Mesenteric fat pad (tissue), 1 donor: ENCODE measurements at places on chromosomes 2 and 18.

GRCh38 chr2:9071032-9071431 is 67.5 kb upstream of the MBOAT2 start:
- DNase-seq = no peak

DNA sequence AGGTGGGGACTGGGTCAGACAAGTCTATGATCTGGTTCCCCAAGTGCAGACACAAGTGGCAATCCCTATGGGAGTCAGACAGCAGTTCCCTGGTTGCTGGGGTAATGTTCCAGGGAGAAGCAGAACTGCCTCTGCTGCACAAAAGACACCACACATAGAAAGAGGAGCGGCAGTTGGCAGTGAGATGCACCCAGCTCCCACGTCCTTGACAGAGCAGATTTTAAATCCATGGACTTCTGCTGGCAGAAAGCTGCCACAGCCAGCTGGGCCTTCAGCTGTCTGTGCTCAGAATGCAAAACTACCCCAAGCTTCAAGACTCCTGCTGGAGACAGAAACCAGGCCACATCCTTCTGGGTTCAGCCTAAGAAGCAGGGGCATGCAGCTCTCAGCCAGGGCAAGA is 147.2 kb downstream of the ETAA1 start:
- no peak for DNase-seq

DNA sequence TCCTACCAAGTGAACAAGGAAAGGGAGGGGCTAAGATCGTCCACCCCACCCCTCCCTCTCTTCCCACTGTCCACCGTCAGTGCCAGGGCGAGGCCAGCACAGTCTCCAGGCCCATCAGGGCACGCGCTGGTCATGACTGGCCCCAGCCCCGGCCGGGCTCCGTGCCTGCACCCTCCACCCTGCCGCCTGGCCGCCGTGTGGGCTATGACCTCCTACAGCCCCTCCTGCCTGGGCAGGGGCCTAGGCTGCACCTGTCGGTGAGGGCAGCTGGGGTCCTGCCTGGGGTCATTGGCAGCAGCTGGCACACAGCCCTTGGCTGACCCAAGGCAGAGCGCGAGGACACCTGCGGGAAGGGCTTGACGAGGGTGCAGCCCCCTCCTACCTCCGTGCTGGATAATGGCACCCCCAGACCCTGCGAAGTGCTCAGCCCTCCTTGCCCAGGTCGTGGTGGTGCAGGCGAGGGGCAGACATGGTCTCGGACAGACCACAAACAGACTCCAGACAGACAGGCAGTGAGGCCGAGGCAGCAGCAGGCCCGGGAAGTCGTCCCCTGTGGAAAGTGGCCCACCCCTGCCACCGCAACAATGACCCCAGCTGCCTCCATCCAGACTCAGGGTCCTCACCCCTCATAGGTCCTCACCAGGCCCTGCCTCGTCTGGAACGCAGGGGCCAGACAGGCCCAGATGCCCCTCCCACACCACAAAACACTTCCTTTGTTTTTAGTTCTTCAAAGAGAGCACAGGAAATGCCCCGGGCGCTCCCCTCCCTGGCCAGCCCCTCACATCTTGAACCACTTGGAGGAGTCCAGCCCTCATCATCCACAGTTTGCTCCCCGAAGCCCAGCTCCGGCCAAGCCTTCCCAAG is 43.1 kb upstream of the GPC1 start:
- peak; percentile 85 for DNase-seq

DNA sequence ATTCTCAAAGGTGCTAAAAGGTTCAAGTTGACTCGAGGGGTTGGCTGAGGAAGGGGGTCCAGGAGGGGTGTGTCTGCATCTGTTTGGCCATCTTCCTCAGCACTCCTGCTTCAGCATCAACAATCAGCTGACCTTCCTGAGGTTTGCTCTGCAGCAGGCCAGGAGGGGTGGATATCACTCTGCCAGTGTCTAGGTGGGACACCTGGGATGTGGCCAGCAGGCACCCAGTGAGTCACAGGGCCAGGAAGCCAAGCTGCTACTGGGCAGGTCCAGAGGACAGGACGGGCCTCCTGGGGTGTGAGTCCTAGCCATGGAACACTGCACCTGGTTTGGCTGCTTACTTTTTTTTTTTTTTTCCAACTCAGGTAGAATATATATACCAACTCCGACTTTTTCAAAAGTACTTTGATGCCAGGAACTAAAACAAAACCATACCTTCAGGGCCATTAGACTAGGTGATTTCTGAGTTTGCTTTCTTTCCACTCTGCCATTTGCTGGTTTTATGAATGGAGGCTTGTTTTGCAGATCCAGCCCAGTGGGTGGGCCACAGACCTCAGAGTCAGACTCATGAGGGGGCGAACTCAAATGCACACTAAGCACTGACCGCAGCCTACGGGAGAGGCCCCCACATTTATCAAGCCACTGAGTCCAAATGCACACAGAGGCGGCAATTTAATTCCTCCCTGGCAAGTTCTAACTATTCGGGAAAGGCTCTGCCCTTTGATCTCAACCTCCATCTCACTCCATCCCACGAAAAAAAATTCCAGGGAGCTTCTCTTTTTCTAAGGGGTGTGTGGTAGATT is 76.0 kb downstream of the UXS1 start:
- DNase-seq = peak; percentile 77

DNA sequence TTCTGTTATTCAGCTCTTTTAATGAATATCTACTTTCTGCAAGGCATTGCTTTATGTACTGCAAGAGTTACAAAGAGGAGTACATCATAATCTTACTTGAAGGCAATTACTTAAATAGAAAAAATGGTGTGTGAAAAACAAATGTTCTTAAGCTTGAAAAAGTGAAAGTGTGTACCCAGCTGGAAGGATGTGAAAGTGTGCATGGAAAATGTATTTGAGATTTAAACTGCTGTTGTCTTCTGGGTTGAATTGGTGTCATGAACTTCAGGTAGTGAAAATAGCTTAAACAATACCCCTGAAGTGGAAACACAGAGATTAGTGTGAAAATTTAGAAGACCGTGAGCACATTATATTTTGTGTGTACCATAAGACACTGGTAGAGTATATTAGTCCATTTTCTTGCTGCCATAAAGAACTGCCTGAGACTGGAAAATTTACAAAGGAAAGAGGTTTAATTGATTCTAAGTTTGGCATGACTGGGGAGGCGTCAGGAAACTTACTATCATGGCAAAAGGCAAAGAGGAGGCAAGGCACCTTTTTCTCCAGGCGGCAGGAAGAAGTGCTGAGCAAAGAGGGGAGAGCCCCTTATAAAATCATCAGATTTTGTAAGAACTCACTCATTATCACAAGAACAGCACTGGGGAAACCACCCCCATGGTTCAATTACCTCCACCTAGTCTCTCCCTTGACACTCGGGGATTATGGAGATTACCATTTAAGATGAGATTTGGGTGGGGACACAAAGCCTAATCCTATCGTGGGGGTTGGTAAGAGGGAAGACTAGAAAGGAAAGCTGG is 38.8 kb downstream of the SCN2A start:
- DNase-seq = no peak

DNA sequence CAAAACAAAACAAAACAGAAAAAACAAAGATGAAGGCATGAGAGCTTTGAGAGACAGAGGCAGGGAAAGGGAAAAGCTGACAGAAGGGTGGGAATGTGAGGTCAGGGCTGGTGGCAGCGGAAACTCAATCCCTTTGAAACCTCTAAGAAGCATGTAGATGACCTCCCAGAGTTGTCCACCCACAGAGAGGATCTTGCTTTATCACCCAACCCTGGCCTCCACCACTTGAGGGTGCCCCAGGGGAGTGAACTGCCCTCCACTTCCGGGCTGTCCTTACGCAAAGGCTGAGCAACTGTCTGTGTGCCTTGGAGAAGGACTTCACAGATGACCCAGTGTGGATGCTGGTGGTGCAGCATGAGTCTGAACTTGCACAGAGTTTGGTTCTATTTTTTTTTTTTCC is 26.7 kb downstream of the PDCL3 start:
- no peak for DNase-seq

GRCh38 chr2:237552908-237553307 is 13.5 kb upstream of the PRLH start:
- no peak for DNase-seq

DNA sequence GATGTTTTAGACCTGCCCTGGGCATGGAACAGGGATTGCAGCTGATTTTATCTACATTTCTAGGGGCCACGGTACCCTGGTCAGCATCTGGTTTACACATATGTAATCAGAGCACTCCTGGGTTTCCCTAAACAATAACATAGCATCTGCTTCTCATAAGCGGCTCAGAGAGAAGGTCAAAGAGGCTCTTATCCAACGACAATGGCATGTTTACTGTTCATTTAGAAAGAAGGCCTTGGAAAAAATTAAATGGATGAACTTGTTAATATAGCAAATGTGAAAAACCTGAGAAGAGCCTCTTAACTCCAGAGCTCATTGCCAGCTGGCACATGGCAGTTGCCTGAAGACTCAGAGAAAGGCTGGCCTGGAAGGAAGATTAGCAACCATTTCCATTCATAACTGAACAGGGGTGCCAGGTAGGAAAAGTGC is 202.8 kb upstream of the THUMPD2 start:
- DNase-seq = no peak

- DNase-seq = no peak
These were observed 231.8 kb downstream of the MBD5 start for GRCh38 chr2:148252646-148253045.

DNA sequence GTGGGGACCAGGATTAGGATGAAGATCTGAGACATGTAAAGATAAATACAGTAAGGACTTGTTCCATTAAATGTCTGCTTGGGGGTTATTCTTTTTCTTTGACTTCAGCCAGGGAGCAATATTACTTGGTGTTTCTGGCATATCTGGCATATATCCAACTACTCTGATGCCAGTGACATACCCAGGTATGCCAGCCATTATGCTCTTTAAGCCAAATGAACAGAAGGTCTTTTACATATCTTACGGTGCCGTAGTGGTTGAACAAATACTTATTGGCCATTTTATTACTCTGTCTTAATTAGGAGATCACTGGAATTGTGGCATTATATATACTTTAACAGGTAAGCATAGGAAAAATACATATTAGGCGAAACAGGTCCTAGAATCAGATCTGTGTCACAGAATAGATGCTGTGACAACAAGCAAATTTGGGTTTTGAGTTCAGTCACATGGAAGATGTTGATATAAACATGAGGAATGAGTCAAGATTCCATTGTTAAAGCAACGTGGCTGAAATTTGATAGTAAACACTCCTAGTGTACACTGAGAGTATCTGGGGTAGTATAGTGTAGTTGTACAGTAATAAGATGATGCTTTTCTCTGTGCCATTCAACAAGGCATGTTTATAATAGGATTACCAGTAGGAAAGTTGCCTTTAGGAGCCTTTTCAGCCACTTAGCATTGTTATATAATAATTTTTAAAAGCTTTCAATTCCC is 62.6 kb downstream of the KCTD18 start:
- no peak for DNase-seq

DNA sequence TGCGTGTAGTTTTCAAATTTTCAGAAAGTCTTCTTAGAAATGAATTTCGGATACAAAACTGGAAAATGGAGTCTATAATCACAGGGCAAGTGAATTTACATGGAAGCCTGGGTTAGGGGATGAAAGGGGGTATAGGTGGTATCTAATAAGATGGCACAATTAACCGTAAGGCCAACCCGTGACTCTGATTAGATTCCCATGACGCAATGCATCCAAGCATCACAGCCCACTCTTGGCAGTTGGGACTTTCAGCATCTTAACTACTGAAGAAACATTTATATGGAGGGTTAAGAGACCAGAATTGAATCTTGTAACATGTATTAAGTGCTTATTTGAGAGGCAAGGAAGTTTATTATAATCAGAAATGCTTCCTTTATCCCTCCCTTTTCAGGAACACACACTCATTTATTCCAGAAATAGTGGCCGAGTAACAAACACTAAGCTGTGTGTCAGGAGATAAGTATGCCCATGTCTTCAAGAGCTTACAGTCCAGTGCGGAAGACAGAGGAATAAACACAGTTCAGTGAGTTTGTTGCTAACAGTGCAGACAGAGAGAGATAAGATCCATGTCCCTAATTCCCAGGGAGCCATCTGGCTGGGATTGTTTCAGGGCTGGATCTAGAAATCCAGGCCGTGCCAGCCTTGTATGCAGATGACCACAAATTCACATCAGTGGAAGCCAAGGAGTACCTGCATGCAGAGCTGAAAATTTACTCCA is 151.2 kb downstream of the ANTXR1 start:
- DNase-seq = no peak

DNA sequence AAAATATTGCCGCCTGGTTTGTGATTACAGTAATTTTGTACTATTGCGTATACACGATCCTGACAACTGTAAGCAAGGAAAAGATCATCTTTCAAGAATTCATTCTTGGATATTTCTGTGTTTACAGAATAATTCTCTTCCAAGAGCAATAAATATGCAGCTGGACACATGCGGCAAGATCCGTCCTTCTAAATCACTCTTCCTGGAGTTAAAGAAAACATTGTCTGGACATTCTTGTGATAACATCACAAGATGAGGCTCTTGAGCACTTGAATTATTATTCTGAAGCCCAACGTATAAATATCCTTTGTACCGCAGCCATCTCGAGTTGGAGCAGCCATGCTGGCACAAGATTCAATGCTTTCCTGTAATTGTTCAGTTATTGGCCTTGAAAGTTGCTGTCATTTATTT is 9.9 kb downstream of the FHL2 start:
- peak; percentile 6 for DNase-seq

DNA sequence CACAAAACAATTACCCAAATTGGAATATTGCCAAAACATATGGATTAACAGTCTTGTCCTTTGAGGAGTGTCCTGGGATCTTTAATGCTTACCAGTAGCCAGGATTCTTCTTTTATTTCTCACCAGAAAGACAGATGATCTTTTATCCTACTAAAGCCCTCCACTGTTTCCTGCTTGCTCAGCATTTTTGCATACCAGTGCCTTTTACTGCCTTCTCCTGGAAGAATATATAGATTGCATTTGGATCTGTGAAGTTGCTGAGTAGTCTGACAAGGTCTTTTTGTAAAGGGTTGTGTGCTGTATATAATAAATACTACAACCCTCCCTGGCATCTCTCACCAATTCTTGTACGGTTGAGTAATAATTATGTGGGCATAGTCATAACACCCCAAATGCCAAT is 652.2 kb downstream of the LRRTM4 start:
- DNase-seq = no peak

DNA sequence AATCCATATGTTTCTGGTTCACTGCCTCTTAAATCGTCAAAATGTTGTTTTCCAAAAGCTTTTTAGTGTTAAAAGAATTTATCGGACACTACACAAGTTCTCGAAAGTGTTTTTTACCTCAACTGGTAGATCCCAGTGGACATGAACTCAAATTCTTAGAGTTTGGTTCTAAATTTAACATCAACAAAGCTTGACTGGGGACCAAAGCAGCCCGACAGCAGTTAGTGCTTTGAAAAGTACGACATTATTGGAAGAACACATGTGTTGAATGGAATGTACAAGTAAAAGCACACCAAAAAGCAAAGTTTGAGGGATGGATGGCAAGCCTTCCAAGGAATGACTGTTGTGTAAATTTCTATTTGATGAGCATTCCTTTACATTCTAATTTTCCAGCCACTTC is 803.9 kb upstream of the POU3F3 start:
- no peak for DNase-seq
